ENCODE measurements at places on chromosomes 3 and 15.

- DNase-seq: no peak
Measured at GRCh38 chr3:149004622-149005021, 13.3 kb downstream of the GYG1 start.

DNA sequence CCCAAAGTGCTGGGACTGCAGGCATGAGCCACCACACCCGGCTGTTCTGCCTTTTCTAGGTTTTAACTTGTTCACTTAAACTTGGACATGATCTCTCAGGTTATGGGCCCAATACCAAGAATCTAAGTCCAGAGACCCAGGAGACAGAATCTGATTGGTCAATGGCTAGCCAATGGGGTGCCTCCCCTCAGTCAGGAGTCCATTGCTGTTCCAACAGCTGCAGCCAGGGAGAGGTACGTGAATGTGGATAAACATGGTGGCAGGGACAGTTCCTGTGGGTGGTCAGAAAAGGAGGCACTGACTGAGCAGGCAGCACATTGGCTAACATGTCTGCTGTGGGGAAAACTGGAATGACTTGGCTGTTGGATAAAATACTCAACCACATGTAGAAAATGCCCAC lies 140.3 kb downstream of the RPLP1 start:
- DNase-seq: no peak

GRCh38 chr3:60986552-60986951 lies 264.7 kb downstream of the FHIT start:
- DNase-seq: no peak

DNA sequence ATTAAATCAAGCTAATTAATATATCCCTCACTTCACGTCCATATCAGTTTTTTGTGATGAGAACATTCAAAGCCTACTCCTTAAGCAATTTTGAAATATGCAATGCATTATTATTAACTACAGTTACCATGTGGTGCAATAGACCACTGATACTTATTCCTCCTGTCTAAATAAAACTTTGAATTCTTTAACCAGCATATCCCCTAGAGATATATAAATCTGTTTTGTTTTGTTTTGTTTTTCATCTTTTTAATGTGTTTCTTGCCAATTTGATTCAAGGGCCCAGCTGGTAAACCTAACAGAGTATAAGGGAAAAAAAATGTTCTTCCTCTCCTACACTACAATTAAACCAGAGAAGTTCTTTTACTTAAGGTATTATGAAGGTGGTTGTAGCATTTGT lies 524.2 kb downstream of the NAALADL2 start:
- no peak for DNase-seq

GRCh38 chr15:62647843-62648505 lies 394.6 kb upstream of the TPM1 start:
- no peak for DNase-seq

GRCh38 chr3:30658328-30659052 lies 52.1 kb downstream of the TGFBR2 start:
- no peak for DNase-seq

- DNase-seq: no peak
Measured at GRCh38 chr3:41286305-41286704, 87.0 kb downstream of the CTNNB1 start.

- no peak for DNase-seq
Measured at GRCh38 chr3:192216067-192216466, 511.3 kb downstream of the FGF12 start.

DNA sequence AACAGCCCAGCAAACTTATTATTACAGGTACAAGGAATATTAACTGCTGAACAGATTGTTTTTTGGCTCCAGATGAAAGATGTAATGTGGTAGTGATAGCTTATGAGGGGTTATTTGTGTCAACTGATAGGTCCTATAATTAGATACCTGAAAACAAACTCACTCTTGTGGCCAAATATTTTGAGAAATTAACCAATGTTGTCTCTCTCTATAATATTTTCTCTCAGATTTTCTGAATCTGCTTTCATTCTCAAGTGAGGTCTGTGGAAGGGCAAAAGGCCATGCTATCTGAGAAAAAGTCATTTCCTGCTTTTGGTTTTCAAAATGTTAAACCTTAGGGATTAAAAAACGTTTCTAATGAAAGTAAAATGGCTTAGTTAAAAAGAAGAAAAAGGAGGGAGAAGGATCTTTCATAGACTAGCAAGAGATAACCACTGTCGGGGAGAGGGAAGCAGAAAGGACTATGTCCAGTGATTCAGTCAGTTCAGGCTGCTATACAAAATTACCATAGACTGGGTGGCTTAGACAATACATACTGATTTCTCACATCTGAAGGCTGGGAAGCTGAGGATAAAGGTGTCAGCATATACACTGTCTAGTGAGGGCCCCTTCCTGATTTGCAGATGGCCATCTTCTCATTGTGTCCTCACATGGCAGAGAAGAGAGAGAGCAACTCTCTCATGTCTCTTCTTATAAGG lies 277.5 kb upstream of the P2RY1 start:
- DNase-seq: no peak

DNA sequence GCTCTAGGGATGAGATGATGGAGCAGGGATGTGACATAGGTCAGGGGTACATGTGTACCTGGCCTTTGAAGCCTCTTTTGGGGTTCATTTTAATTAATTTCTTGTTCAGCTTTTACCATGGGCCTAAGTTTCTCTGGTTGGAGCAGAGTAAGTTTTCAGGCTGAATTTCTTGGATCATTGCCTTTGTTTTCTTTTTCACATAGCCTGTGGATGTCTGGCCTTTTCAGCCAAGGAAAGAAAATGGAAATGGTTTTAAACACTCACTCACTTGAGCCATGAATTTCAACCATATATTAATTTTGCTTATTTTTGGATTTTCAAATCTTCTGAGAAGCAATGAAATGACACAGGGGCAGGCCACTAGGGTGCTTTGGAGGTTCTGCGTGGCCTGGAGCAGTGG lies 30.2 kb downstream of the CACNA1D start:
- no peak for DNase-seq

- no peak for DNase-seq
Measured at GRCh38 chr3:53970661-53971060, 79.0 kb upstream of the SELENOK start.

DNA sequence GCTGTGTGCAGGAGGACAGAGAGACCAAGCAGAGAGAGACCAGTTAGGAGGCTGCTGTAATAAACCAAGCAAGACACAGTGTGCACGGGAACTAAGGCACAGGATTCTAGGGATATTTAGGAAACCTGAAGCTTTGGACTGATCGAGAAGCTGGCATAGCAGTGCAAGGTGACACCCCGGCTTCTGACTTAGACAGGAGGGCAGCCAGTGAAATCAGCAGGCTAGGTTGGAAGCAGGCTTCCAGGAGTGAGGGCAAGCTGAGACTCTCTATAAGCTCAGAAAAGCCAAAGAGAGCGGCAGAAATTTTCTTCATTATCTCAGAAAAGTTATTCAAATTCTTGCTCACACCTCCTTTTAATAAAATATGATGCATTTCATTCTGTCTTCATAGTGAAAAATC lies 104.6 kb downstream of the LIPC start:
- DNase-seq: no peak

DNA sequence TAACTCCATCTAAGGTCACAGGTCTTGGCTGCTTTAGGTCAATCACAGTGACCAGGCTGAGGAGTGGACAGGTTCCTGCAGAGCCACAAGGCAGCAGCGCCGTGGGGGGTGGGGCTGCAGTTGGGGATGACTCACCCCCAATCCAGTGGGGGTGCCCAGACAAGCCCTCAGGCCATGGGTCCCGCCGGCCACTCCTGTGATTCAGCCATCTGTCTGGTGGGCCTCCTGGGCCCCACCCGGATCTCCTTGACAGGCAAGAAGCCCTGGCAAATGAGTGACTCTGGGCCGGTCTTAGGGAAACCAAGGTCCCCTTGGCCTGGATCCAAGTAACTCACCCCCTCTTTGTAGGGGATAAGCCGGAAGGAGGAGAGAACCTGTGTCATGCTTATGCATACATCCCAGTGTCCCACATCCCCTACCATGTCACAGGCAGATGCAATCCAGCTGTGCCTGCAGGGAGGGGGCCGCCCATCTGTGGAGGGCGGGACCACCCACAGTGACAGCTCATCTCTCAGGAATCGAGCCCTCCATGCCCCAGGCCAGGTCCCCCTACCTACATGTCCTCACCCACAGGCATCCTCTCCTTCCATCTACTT lies 495 bp upstream of the COL7A1 start:
- DNase-seq: no peak

DNA sequence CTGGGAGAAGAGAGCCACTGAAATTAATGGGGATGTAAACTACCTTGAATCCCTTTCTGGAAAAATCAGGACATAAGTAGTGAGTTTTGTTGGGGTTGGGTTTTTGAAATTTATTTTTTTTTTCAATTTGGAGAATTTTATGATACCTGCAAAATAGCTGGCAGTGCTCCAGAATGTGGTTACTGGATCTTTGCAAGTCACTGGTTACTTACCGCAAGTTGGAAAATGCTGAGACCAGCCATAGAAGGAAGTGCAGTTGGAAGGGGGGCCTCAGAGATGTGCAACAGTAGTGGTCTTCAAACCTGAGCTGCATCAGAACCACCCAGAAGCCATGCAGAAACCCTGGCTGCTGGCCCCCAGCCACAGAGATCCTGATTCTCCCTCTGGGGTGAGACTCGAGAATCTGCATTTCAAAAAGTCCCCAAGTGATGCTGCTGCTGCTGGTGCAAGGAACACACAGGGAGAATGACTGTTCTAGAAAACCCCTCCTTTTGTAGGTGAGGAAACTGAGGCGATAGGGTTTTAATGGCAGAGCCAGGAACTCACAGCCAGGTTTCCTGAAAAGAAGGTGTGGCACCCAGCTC lies 39.7 kb downstream of the SEMA5B start:
- no peak for DNase-seq

GRCh38 chr3:160754371-160754854 lies 1.6 kb upstream of the PPM1L start:
- DNase-seq: no peak

DNA sequence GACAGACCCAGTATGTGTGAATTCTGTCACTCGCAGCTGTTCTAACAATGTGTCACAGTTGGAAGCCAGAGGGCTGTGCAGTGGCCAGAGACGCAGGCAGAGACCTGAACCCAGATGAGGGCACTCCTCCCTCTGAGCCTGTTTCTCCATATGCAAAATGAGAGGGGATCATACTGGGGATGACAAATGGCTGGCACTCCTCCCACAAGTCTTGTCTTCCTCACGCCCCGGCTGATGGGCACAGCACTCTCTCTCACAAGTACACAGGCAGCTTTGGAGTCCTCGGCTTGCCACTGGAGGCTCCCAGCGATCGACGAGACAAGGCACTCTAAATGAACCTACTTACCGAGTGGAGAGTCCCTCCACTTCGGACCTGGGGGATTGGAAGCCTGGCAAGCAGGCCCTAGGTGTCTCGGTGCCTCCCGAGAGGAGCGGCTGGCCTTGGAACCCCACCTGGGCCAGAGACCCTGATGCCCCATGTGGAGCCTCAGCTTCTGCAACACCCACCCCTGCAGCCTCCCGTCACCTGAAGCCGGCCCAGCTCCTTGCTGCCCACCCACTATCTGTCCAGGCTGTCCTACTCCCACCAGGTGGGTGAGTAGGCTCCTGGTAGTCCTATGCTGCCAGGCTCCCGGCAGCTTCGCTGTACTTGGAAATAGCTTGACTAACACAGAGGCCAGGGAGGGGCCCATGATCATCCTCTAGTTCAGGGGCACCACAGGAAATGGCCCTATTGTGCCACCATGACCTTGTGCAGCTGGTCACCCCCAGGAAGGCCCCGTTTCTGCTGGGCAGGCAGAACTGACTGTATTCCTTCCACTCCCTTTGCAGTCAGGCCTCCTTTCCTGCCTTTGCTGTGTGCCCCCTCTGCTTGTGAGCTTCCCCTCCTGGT lies 65.0 kb upstream of the IQSEC1 start:
- DNase-seq: no peak

- no peak for DNase-seq
Measured at GRCh38 chr15:47553947-47554346, 163.4 kb upstream of the SEMA6D start.

GRCh38 chr3:186717039-186717457 lies at the start of gene KNG1:
TSS of gene KNG1 (plus strand) at chr3:186717359. CDS start at chr3:186717543, 184 bp downstream.
- DNase-seq: no peak

DNA sequence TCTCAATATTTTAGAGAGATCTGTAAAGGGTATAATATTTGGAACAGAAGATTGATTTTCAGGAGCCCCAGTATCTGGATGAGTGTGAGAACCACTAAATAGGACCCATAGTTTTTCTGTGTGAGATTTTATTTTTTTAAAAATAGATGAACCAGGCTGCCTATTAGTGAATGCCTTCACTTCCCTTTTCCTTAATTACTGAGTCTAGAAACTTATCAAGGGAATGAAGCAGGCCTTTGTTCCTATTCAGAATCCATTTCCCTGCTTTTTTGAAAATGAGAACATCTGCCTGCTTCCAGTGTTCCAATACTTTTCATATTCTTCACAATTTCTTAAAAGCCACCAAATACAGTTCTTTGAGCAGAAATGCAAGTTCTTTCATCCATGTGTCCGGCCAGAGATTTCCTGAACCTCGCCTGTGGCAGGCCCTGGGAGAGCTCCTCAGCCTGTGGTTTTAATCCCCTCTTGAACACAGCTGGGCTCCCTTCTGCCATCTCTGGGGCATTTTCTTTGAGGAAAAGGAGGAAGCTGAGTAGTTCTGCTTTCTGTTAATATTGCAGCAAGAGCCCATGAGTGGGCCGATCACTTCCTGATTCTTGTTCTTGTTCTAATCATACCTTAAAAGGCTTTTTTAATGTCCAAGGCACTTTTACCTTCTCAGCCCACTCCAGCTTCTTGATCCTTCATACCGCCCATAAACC lies 4.7 kb downstream of the EHD4 start:
- no peak for DNase-seq

- no peak for DNase-seq
Measured at GRCh38 chr3:23836536-23837230, 30.9 kb downstream of the UBE2E1 start.

- no peak for DNase-seq
Measured at GRCh38 chr3:120284747-120285507, at the start of gene GPR156. TSS of gene GPR156 (minus strand) at chr3:120285222. CDS start at chr3:120244098, 41,124 bp downstream.

DNA sequence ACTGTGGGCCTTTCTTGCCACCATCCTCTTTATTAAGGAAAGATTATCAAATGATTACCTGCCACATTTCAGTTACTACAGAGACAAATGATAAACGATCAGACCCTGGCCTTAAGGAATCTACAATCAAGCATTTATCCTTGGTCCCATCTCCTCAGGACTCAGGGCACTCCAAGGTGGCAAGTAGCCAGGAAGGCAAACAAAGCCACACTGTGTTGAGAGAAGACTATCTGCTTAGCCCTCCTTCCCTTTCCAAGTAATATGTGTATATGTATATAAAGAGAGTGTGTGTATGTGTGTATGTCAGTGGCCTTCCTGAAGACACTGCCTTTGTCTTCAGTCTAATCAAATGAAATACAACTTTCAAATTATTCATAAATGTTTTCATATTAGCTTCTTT lies 490.1 kb upstream of the ATP11B start:
- no peak for DNase-seq

GRCh38 chr15:57216288-57216687 lies 160.0 kb upstream of the CGNL1 start:
- no peak for DNase-seq

- DNase-seq: no peak
Measured at GRCh38 chr3:134640872-134641470, 9.9 kb downstream of the KY start.

- no peak for DNase-seq
Measured at GRCh38 chr15:53116169-53116568, 326.0 kb upstream of the ONECUT1 start.

- no peak for DNase-seq
Measured at GRCh38 chr3:81419228-81419627, 342.2 kb downstream of the GBE1 start.

- no peak for DNase-seq
Measured at GRCh38 chr3:111311709-111312235, 230.2 kb upstream of the CD96 start.

- DNase-seq: no peak
Measured at GRCh38 chr3:156814295-156814694, 11.9 kb upstream of the LEKR1 start.

Measured in stimulated activated CD8-positive, alpha-beta memory T cell treated with anti-CD3 and anti-CD28 coated beads, Interleukin-7, amount 100 ng/mL, for 1 hour (primary cell).